Non-pigmented ciliary epithelial cell (primary cell): ENCODE measurements at places on chromosomes 12 and 14.

DNA sequence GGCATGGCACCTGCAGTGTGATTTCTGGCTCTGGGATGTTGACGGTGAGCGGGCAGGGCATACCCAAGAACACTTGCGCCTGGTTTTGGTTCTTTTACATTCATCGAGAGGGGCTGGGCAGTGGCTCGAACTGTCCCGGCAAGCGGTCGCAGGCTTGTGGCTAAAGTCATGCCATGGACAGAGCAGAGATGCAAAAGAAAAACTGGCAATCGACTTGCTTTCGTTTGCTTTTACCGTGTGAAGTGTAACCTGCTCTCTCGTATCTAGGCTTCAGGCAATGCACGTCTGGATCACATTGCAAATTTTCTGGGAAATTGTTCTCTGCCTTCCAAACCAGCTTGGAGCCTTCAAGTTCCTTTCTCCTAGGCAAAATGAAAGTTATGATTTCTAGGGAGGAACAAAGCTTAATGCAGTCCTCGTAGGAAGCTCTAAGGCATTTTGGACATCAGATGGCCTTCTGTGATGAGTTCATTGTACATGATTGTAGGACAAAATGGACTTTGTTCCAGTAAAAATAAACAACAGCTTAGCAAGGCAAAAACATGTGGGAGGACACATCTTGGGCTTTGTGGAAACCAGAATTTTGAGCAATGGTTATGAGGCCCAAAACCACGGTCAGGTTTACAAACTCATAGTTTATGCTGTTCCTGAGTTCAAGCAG is 18.3 kb downstream of the ADGRD1 start:
- no peak for DNase-seq

DNA sequence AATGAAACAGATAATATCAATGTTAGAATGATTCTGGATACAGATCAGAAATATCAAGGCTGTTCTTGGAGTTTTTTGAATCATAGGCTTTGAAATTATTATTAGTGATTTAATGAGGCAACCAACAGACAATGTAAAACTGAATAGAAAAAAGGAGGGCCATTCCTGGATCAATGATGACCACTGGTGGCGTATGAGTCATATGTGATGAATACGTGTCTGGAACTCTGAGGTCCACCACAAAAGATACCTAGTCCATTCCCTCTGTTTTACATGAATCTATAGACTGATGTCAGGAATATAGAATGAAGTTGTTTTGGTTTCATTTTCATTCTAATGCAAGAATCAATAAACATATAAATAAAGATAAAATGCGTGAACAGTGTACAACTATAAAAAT is 78.3 kb upstream of the RTL1 start:
- DNase-seq: no peak

DNA sequence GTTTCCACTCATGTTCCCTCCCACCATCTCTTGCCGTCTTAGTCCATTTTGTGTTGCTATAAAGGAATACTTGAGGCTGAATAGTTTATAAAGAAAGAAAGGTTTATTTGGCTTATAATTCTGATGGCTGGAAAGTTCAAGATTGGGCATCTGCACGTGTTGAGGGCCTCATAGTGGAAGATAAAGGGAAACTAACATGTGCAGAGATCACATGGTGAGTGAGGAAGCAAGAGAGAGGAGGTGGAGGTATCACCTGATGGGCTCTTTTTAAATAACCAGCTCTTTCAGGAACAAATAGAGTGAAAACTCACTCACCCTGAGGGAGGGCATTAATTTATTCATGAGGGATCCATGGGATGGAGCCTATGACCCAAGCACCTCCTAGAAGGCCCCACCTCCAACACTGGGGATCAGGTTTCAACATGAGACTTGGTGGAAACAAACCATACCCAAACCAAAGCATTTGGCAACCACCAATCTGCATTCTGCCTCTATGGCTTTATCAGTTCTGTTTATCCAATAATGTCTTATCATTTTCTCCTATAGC is 29.5 kb downstream of the MYO1H start:
- DNase-seq: no peak

DNA sequence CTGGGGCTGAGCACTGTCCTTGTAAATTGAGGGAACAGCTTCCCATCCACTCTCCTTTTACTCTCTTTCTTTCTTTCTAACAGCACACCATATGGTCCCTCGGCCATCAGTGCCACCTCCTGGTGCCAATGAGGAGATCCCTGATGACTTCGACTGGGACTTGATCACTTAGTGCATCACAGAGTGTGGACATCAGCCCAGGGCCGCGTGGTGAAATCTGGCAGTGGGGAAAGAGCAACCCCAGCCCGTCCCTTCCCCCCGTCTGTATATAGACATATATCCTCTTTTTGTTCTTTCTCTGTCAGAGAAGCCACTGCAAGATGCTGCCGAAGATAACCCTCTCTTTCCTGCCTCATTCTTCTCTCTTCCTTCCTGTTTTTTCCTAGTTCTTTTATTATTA is 13.5 kb downstream of the C3AR1 start:
- no peak for DNase-seq

- DNase-seq: peak; percentile 91
Observed at GRCh38 chr12:11797317-11797913, 147.9 kb downstream of the ETV6 start.

DNA sequence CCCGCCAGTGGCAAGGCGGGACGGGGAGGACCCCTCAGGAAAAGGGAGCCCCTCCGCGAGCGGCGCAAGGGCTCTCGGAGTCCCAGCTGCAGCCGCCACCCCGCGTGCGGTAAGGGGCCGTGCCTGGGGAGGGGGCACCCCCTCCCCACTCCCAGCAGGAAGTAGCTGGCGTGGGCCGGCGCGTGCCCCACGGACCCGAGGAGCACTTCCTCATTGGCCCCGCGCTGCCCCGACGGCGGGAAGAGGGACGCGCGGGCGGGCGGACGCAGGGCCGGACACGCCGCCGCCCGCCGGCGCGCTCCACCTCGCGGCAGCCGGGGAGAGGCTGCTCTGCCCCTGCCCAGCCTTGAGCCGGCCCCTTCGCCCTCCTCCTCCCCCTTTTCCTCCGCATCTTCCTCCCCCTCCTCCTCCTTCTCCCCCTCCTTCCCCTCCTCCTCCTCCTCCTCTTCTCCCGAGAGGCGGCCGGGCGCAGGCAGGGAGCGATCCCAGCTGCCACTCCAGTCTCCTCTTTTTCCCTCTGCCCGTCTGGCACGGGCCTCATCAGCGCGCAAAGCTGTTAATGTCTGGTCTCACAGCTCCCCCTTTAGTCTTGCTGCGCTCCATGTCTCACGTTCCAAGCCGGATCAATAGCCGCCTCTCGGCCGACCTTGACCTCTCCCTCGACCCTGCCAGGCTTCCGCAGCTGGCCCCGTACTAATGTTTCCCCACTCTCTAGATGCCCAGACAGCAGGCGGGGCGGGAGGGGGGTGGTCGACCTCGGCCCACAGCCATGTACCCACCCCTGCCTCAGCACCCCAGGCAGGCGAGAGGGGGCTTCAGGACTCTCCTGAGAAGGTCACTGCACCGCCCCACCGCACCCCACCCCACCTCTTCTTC is 2.6 kb upstream of the BCL11B start:
- no peak for DNase-seq

DNA sequence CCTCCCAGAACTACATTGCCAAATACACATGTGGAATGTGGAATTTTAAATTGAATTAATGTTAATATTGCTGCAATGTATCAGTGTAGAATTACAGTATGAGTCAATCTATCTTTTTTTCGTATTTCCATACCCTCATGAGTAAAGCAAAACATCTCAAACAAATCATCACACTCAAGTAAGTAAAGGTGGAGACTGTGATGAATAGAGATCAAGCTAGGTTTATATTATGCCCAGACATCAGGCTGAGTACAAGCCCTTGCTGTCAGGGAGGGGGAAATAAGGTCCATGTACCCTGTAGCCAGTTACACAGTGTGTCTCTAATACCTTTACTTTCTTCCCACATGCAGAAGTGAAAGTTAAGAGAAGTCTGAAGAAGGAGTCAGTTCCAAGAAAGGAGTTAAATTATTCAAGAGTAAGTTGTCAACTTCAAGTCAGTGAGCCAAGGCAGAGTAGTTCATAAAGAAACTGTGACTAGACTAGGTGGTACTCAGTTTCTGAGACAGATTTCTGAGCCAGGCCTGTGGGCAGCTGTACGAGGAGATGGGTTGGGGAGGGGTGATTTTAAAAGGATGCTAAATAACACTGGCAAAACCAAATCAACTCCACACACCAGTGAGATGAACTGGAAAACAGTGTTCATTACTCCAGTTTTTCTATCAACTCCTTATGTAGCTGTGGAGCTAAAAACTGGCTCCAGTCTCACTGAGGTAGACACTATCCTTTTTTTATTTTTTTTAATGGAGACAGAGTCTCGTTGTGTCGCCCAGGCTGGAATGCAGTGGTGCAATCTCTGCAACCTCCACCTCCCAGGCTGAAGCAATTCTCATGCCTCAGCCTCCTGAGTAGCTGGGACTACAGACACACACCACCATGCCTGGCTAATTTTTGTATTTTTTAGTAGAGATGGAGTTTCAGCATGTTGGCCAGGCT is 23.8 kb upstream of the STK38L start:
- DNase-seq: no peak

DNA sequence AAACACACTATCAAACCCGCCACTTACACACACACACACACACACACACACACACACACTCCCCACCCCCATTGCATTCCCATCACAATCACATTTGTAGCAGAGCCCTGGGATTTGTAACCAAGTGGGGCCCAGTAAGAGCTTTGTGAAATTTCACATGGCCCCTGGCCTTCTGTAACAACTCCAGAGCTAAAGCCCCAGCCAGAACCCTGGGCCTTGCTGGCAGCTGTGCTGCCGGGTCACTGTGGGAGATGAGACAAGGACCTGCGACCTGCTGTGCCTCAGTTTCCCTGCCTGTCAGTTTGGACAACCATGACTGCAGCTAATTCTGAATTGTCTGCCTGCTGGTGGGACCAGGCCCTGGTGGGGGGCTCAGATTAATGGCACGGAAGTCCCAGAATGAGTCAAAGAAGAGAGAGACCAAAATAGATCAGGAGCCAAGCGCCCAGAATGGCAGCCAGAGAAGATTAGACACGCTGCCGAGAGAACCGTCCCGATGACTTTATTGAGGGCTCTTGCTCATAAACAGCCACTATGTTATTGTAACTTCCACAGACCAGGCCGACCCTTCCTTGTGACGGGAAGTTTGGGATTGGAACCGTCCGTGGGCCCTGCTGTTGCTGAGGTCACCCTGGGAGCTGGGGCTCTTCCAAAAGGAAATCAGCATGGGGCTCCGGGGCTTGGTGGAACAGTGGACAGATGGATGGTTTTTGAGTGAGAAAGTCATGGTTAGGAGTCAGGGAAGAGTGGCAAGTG is 123.1 kb downstream of the ZFP36L1 start:
- DNase-seq: no peak

DNA sequence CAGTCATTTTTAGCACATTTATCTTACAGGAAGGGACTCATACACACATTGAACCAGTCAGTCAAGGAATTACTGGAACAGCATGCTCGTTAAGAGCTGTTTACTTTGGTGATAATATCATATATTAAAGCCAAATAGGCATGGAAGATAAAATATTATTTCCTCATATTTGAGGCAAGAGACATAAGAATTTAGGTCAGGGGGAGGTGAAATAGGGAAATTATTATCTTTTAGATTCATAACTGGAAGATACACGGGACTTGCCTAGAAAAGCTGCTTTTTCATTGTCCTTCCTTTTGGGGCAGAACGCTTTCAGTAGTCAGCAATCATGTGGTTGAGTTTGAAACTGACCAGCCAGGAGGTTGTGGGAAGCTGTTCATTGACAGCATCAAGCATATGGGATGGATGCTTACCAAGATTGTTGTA is 72.5 kb downstream of the NTN4 start:
- no peak for DNase-seq

DNA sequence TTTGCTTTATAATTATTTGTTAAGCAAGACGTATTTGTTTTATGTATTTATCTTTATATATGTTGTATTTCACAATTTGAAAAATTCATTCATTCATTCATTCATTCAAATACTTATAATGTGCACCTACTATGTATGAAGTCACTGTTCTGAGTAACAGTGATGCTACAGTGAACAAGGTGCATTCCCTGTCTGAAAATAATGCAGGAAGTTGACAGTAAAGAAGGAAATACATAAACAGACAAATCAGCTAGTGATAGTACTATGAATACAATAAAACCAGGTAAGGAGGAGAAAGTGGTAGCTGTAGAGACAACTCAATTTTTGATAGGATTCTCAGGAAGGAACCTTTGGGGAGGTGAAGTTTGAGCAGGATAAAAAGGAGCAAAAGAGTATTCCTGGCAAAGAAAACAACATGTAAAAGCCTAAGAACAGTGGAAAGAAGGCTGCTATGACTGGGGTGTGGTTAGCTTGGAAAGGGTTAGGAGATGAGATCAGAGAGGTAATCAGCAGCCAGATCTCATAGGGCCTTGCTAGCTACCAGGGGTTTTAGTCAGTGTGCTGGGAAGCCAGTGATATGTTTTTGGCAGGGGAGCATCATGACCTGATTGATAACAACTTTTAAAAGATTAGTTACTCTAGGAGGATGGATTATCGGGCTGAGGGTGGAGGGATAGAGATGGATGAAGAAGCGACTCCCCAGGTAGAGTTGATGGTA is 17.4 kb downstream of the BICDL1 start:
- no peak for DNase-seq

GRCh38 chr12:54217774-54218241 is 29.0 kb upstream of the SMUG1 start:
- DNase-seq: no peak

- DNase-seq: peak; percentile 67
Observed at GRCh38 chr12:9673404-9674225, 4.1 kb downstream of the CLEC2D start.

DNA sequence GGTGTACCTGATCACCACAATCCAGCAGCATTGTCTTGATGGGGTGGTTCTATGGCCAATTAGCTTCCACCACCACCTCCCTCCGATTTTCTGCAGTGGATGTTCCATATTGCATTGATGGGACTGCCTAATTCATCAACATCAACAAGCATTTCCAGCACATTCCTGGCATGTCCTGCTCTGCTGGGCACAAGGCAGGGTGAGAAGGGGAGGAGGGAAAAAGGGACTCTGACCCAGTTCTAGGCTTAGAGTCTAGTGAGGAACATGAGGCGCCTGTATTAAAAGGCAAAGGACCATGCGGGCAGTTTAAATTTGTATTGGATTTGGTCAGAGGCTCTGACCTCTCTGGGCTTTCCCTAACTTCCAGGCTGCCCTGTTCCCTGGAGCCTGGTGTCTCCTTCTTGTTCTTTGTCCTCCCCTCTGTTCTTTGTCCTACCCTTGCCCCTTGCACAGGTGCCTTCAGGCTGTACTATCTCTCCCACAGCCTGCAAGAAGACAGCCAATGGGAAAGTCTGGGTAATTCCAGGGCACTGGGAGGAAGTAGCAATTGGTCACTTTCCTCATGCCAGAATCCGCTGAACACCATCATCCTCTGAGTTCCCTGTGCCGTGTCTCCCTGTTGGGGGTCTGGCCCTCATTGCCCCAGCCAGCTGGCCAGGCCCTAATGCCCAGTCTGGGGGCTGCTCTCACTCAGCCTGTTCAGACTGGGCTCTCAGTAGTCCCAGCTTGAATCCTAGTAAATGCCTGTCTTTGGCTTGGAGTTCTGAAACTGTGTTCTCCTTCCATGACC is 43.3 kb downstream of the TSPAN11 start:
- DNase-seq: no peak

DNA sequence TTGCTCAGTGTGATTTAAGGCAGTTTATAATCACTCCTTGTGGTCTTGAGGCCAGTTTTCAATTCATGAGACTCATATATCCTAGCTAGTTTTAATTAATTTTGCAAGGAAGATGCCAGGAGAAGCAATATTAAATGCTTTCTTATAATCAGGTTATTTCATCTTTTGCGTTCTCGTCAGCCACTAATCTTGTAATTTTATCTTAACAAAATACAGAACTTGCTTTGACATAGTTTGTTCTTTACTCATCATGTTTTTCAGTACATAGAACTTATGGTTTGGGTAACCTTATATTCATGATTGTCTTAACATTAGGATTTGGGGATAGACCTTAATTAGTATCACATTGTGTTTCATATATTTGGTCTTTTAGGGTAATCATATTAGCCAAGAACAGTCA is 76.0 kb downstream of the LIN52 start:
- no peak for DNase-seq
